Mesenteric fat pad (tissue), 1 donor: ENCODE measurements at places on chromosomes 13 and 19. TPM values are rescaled to one million over a fixed set of nuclear protein-coding genes. Genes with fewer than 3 reads are reported as not detected.

- no peak for DNase-seq
These were observed 160.1 kb downstream of the KDM4B start for GRCh38 chr19:5128936-5129389.

The YJEFN3 gene
- 3.1 TPM for total RNA-seq

DNA sequence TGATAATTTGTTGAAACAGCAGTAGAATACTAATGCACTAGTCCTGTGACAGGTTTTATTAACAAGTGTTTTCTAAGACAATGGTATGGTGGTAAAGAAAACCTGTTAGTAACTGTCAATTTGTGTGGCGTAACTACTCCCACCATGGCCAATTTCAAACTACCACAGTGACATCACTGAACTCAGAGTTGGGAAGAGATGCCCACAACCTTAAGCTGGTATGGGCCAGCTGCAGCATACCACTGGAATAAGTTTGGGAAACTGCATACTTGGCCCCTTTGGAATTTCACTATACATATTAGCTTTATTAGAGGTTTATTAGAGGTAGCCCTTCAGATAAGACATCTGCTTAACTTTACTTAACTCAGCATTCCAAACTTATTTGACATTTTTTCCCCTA lies 419.4 kb downstream of the NDFIP2 start:
- DNase-seq: no peak

DNA sequence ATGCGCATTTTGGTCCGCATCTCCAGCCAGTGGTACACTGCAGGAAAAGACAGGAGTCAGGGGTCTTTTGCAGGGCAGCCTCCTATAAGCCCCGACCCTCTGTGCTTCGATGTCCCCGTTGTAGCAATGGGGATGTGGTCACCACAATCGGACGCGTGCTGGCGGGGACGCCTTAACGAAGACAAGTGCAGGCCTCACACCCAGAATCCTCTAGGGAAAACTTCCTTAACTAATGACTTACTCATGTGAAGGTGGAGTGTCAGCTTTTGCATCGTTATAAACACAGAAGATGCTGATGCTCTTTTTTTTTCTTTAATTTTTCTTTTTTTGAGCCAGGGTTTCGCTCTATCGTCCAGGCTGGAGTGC lies 22.1 kb downstream of the VASP start:
- no peak for DNase-seq

- no peak for DNase-seq
These were observed 1882.6 kb downstream of the PCDH9 start for GRCh38 chr13:65347420-65348030.

The CD22 gene
- 1.3 TPM for total RNA-seq

DNA sequence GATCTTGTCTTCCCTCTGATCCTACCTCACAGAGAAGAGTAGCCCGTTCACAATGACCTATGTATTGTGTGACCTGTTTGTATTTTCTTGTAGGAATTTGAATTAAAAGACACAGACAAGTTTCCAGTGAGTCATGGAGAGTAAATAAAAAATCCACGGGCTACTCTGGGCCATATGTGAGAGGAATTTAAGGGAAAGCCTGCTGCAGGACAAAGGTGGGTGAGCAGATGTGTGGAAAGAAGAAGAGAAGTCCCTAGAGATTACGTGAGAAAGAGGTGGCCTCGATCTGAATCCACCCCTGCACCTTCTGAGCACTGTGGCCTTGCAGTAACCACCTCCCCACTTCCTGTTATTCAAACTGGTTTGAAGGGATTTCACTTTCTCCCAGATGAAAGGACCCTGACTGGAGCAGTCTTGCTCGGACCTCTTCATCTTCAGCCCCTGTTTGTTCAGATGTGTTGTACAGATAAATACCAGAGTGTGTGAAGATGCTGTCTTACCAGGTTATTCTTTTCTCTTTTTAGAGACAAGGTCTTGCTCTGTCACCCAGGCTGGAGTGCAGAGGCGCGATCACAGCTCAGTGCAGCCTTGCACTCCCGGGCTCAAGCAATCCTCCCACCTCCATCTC lies 205.4 kb downstream of the PDS5B start:
- no peak for DNase-seq

DNA sequence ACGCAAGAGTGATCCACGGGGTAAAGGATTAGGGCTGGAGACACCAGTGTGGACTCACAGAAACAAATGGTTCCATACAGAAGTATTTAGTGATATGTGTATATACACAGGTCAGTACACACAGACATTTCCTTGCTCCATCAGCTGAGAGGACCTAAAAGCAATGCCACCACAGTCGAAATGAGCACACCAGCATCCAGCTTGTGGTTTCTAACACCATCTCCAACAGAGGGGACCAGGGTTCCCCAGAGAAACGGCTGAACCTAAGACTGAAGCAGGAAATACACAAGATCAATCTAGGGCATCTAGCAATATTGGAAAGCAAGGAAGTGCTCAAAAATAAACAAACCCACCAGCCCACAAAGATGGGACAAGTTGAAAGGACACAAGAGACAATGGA lies 7.6 kb downstream of the GGACT start:
- no peak for DNase-seq

- DNase-seq: no peak
These were observed 210.3 kb upstream of the PCDH9 start for GRCh38 chr13:67440236-67440975.

The MCEMP1 gene
- total RNA-seq: 9.1 TPM

DNA sequence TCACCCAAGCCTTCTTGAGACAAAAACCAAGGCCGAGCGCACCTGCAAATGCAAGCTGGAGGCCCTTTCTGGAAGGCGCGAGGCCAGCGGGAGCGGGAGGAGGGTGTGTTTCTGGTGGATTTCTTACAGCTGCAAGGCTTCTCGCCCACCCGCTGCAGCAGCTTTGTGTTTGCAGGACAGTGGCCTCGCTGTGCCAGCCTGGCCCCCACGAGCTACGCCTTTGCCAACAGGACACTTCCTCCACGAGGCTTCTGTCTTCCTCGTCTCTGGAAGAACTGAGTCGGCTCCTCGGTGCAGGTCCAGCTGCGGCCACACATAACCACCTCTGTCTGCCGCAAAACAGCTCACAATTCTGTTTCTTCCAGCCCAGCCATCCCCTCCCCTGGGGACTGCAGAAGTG lies 10.1 kb downstream of the ATCAY start:
- DNase-seq: no peak

The NLRP11 gene
- not detected for total RNA-seq

GRCh38 chr13:64556376-64556775 lies 2673.8 kb downstream of the PCDH9 start:
- DNase-seq: no peak

GRCh38 chr19:539429-540030 lies 4.3 kb upstream of the GZMM start:
- DNase-seq: no peak

The PSG4 gene
- total RNA-seq: not detected

DNA sequence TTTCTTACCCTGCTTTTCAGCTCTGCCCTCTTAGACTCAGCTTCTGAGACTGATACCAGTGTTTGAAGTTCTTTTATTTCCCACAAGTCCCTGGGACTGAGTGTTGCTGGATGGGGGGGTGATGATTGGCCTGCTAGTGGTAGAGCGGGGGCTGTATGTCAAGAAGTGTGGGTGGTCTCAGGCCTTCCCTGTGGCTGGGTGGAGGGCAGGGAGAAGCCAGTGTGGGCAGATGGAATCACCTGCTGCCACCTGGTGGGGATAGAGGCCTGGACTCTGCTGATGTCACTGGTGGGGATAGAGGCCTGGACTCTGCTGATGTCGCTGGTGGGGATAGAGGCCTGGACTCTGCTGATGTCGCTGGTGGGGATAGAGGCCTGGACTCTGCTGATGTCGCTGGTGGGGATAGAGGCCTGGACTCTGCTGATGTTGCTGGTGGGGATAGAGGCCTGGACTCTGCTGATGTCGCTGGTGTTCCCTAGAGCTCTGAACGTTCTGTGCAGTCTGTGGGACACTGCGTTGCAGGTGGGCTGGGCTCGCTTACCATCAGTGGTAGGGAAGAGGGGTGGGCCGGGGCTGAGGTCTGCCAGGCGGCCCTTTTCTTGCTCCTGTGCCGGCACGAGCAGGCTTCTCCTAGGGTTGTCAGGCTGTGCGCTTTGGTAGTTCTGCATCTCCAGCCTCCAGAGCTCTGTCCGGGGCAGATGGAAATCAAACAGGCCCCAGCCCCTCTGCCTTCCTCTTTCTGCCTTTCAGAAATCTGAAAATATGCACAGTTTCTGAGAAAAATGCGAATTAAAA lies 101.3 kb downstream of the ARHGEF7 start:
- no peak for DNase-seq

GRCh38 chr19:11053817-11054195 lies 35.5 kb upstream of the LDLR start:
- no peak for DNase-seq

The PTH2 gene
- not detected for total RNA-seq

GRCh38 chr13:90867336-90867683 lies 480.2 kb upstream of the MIR17HG start:
- no peak for DNase-seq

GRCh38 chr13:38166116-38166515 lies 183.5 kb upstream of the UFM1 start:
- no peak for DNase-seq

DNA sequence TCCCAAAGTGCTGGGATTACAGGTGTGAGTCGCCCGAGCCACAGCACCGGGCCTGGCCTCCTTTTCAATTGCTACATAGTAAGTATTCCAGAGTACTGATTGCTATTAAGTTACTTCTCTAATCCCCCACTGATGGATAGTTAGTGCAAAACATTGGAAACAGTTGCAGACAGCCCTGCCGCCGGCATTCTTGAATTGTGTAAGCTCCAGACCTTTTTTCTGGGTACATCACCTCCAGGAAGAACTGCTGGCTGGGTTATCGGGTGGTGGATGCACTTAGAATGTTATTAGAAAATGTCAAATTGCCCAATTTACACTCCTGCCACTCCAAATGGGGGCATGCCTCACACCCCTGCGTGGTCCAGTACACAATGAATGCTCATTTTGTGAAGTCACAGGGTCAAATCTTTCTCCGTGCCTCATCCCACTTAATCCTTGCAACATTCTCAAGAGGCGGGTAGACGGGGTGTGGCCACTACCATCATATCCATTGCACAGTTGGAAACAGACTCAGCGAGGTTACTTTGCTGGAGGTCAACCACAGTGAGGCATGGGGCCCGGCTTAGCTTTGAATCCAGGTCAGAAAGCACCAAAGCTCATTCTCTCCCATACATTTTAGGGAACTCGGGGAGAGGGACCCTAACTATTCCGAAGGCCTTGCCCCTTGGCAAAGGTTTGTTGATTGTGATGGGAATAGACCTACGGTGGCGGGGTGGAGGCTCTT lies 1.0 kb upstream of the KDM4B start:
- no peak for DNase-seq

DNA sequence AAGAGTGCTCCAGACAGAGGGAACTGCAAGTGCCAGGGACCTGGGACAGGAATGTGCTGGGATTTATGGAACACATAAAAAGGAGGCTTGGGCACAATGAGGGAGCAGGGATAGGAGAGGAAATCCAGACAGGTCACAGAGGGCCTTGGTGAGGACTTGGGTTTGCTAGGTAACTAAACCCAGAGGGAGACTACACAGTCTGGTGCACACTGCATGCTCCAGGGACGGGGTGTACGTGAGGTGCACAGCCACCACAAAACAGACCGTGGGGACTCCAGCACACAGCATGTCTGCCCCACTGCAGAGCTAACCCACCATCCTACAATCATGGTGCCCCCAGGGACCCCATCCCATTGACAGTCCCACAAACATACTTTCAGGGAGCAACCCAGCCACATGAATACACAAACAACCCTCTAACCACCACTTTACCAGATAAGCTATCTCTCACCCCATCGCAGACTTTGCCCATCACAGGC lies 5.5 kb upstream of the ZFP36 start:
- no peak for DNase-seq

The FCER2 gene
- 0.67 TPM for total RNA-seq

The PSENEN gene
- 66.8 TPM for total RNA-seq

DNA sequence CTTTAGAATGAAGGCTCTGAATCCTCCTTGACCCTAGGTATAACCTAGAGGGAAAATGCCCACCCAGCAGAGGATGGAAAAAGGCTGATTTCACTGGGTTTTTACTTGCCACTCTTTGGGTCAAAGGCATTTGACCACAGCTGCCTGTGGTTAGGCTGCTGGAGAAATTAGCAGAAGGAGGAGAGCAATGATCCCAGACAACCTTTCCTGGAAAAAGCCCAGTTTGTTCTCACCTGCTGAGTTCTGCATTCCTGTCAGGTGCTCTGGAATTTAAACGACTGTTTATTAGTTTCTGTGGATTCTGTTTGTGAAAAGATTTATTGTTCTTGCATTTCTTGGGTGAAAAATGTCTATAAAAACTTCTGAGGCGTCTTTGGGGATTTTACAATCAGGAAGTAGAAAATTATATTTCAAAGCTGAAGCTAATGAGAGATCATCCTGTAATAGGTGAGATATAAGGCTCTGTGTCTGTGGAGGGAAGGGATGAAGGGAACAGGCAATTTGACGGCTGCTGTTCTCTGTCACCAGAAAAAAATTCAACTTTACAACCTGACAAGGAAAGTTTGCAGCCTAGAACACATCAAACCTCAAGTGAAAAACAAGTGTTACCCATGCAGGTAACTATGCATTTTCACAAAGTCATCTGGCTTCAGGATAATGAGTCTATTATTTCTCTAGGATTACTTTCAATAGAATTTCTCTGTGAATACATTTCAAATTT lies 519.7 kb downstream of the DIAPH3 start:
- DNase-seq: no peak

- no peak for DNase-seq
These were observed 213.1 kb downstream of the DCLK1 start for GRCh38 chr13:35917942-35918645.

DNA sequence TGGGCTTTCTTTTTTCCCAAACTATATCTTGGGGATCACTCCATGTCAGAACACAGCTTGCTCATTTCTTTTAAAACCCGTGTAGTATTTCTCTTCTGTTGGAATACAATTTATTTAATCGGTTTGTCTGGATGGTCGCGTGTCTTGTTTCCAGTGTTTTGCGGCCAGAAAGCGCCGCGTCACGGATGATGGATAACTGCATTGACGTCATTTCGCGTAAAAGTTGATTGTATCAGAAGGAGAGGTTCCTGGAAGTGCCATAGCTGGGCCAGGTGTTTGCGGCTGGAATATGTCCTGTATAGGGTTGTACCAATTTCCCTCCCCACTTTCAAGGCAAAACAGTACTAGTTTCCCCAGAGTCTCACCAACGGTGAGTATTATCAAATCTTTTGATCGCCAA lies 9.7 kb downstream of the ACTL9 start:
- no peak for DNase-seq

The ATP12A gene
- not detected for total RNA-seq

GRCh38 chr13:31814536-31814935 lies 75.2 kb downstream of the RXFP2 start:
- DNase-seq: no peak

- DNase-seq: no peak
These were observed 579 bp downstream of the ZNF566 start for GRCh38 chr19:36488846-36489117.

DNA sequence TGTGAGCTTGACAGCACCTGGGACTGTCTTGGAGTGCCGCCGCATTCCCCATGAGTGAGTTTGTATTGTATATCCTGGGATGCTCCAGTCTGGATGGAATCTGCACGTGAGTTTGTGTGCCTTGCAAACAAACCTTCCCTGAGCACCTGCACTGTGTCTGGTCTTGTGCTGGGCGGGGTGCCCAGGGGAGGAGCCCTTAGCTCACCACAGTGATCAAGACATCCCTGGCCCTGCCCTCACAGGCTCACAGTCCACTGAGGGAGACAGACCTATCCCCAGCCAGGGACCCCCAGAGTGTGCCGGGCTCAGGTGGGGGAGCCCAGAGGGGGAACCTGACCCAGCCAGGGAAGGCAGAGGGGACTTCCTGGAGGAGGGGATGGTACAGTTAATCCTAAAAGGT lies 1.7 kb upstream of the BCAM start:
- no peak for DNase-seq

The CADM4 gene
- 1.4 TPM for total RNA-seq

- no peak for DNase-seq
These were observed 36.3 kb downstream of the ARHGEF18 start for GRCh38 chr19:7385062-7385461.

The HSH2D gene
- total RNA-seq: 1.2 TPM
